ENCODE measurements at places on chromosomes 2 and 18.

DNA sequence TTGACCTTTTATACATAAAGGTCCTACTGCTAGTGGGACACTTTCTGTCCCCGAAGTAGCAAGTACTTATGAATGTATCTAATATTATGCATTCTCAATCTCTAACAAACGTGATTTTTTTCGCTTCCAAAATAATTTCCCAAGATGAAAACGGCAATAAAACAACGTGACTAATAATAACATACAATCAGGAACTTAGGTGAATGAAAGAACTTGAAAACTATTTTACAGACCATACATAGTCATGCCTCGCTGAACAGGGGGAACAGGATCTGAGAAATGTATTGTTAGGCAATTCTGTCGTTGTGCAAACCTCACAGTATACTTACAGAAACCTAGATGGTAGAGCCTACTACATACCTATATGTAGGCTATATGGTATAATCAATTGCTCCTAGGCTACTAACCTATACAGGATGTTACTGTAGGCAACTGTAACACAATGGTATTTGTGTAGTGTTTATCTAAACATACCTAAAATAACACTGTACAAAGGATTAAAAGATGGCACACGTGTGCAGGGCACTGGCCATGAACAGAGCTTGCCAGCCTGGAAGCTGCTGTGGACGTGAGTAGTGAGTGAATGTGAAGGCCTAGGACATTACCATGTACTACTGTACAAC, 2.5 kb downstream of the RTN4 start:
- no peak for DNase-seq

- no peak for DNase-seq
Measured at GRCh38 chr2:128640845-128641360, 322.2 kb upstream of the HS6ST1 start.

- DNase-seq = no peak
Measured at GRCh38 chr18:55287149-55287806, 300.7 kb downstream of the TCF4 start.

GRCh38 chr2:95695613-95696012, 103.8 kb downstream of the TRIM43 start:
- DNase-seq = no peak

- no peak for DNase-seq
Measured at GRCh38 chr2:11722292-11723060, 24.0 kb upstream of the LPIN1 start.

GRCh38 chr18:46622999-46623398, 34.0 kb downstream of the LOXHD1 start:
- no peak for DNase-seq

GRCh38 chr2:147663153-147663961, 181.5 kb upstream of the ACVR2A start:
- DNase-seq = no peak

- DNase-seq = no peak
Measured at GRCh38 chr18:63980027-63980426, 10.1 kb downstream of the SERPINB8 start.

DNA sequence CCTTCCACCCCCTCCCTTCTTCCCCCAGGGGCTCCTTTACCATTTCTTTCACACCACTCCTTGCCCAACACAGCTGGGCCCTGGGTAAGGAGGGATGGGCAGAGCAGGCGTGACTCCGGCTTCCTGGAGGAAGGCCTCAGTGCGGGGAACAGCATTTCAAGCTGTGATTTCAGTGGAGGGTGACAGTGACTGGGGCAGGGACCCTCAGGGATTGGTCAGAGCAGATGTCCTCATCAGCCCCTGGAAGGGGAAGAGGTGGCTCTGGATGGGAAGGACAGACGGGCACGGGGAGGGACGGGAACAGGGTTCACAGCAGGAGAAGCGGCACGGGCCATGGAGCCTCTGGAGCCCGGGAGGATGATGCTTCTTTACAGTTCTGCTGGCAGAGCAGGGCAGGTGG, 130.8 kb upstream of the TWIST2 start:
- no peak for DNase-seq

- no peak for DNase-seq
Measured at GRCh38 chr18:43077510-43078308, 37.8 kb downstream of the RIT2 start.

- no peak for DNase-seq
Measured at GRCh38 chr2:113240150-113240914, 38.4 kb downstream of the PAX8 start.
